ENCODE measurements at places on chromosomes 5 and 9.

DNA sequence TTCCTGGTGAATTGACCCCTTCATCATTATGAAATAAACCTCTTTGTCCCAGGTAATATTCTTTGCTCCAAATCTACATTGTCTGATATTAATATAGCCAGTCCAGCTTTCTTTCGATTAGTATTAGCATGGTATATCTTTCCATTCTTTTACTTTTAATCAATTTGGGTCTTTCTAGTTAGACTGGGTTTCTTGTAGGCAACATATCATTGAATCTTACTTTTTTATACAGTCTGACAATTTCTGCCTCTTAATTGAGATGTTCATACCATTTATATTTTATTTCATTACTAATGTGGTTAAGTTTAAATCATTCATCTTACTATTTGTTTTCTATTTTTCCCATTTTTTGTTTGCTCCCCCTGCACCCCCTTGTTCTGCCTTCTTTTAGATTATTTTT is 61.7 kb upstream of the LIFR start:
- no peak for DNase-seq

DNA sequence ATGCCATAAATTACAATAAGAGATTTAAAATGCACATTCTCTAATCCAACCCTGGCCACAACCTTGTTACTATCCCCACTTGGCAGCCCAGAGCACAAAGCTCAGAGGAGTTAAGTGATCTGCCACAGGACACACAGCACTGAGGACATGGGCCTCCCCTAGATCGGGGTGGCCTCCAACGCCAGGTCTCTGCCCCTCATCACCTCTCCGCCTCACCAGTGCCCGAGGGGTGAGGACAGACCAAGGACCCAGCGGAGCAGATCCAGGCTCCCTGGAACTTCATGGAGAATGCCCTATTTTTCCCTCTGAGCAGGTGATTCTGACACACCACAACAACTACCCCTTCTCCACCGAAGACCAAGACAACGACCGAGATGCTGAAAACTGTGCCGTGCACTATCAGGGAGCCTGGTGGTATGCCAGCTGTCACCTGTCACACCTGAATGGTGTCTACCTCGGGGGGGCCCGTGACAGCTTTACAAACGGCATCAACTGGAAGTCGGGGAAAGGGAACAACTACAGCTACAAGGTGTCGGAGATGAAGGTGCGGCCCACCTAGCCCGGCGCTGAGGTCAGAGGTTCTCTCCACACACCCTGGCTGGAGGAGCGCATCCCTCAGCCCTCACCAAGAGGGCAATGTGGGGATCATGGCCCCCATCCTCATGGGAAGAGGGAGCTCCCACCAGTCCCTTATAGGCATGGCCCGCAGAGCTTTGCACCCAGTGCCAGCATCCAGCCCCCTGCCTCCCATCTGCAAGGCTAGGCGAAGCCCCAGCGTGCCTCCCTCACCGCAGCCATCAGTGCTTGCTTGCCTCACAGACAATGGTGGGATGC is 12.5 kb upstream of the FCN2 start:
- DNase-seq, result no peak

- DNase-seq, result no peak
These were observed 10.5 kb downstream of the RGS14 start for GRCh38 chr5:177367981-177368868.

DNA sequence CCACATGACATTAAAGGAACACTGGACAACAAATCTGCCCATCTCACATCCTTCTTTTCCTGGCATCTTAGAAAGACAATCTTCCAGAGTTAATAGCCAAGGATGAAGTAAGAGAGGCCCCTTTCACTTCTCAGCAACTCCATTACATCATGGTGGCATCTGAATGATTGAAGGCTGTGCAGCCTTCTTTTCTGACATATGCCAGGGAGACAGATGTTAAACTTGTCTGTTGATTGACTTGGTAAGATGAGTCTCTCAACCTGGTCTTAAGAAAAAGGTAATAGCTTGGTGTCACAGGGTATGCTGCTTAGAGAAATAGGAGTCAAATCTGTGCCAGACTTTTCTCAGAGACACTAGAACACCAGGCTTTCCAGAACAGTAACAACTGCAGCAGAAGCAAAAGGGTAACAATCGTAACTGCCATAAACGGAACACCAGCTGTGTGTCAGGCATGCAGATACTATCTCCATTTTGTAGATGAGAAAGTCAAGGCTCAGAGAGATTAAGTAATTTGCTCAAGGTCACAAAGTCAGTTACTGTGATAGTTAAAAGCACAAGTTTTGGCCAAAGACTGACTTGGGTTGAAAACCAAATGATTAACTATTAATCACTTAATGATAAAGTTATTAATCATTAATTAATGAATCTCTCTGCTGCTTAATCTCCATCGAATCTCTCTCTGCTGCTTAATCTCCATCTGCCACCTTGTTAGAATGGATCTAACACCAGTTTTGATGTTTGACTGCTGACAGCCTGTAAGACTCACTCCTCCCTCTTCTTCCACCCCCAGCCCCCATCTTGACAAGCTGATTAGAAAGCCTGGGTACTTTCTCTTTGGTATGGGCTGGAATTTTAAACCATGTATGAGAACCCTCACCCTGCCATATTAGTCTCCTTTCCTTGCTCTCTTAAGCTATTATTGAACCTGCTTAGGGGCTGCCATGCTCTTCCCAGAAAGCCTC is 353.5 kb downstream of the ENC1 start:
- no peak for DNase-seq
